Stimulated activated CD8-positive, alpha-beta memory T cell treated with anti-CD3 and anti-CD28 coated beads, Interleukin-4, amount 100 ng/mL, for 4 hours (primary cell): ENCODE measurements at places on chromosomes 1 and 21.

GRCh38 chr1:111758373-111758772, 2.7 kb downstream of the DDX20 start:
- no peak for DNase-seq

GRCh38 chr1:190101756-190102155, 375.9 kb downstream of the BRINP3 start:
- no peak for DNase-seq

- no peak for DNase-seq
Measured at GRCh38 chr1:6447818-6448748, 17.9 kb downstream of the TNFRSF25 start.

GRCh38 chr1:171803045-171803444, 21.6 kb downstream of the METTL13 start:
- DNase-seq: no peak

DNA sequence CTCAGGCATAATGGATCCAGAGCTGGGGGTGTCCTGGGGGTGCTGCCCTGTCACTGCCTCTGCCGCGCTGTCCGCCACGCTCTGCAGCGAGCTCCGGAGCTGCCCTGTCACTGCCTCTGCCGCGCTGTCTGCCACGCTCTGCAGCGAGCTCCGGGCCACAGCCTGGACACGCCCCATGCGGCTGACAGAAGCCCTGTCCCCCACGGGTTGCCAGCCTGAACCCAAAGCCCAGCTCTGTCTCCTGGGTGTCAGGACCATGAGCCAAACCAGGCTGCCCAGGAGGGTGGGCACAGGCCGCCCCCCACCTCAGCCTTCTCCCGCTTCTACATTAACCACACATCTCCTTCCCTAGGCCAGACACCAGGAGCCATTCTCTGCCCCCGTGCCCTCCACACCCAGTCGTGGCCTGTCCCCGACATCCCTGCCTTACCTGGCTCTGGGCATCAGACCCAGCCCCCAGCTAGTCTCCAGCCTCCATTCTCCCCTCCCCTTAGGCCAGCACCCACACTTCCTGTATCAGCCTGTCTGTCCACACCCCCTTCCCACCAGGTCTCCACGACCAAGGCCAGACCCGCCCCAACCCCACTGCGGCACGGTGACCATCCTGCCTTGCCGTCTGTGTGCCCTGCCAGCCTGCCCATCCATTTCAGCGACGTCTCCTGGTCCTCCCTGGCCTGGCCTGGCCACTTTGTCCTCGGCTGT, 72.9 kb upstream of the COL6A1 start:
- DNase-seq: no peak

GRCh38 chr1:176501599-176501998, 38.6 kb downstream of the PAPPA2 start:
- DNase-seq: no peak
